NCI-H1694 treated with DMSO at 0.1 percent for 48 hours (cell line): ENCODE measurements at places on chromosomes 5 and 9.

- DNase-seq: no peak
Observed at GRCh38 chr9:37433867-37434371, 11.4 kb downstream of the GRHPR start.

- DNase-seq: no peak
Observed at GRCh38 chr9:91197232-91198181, 164.2 kb downstream of the AUH start.

- DNase-seq: no peak
Observed at GRCh38 chr9:111945216-111945615, 48.6 kb downstream of the UGCG start.

GRCh38 chr9:69822116-69822750 is 1.6 kb downstream of the CFAP95 start:
- DNase-seq: no peak

DNA sequence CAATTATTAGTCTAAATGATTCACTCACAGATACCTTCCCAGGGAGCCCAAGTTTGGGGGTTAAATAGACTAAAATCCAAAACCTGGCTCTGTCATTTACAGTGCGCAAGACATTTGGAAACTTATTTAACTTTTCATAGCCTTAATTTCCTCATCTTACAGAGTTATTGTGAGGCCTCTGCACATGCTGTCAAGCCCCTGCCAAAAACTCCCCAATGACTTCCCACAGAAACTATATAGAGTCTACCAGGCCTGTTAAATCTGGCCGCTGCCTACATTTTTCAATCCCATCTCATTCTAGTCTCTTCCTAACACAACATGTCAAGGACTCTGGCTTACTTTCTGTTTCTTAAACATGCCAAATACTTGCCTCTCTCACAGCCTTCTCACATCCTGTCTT is 412.5 kb downstream of the ELAVL2 start:
- no peak for DNase-seq

- no peak for DNase-seq
Observed at GRCh38 chr5:160657068-160657507, 194.9 kb downstream of the ATP10B start.

GRCh38 chr9:127516835-127517607 is 65.7 kb downstream of the LRSAM1 start:
- no peak for DNase-seq

DNA sequence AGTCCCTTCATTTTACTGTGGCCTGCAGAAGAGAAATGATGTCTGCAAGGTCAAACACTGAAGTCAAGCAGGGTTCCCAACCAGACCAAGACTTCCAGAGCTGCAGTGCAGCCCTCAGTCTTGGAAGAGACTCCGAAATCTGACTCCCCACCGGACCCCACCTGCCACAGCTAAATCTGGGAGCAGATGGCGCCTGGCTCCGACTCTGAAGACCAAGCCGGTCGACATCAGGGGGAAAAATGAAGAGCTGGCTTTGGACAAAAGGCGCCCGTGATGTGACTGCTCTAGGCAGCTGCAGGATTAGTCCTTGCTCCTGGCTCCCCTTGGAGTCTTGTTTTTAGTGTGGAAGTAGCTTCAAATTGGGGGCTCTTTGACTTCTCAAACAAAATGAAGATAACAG is 72.4 kb upstream of the ZNF622 start:
- peak; percentile 7 for DNase-seq

DNA sequence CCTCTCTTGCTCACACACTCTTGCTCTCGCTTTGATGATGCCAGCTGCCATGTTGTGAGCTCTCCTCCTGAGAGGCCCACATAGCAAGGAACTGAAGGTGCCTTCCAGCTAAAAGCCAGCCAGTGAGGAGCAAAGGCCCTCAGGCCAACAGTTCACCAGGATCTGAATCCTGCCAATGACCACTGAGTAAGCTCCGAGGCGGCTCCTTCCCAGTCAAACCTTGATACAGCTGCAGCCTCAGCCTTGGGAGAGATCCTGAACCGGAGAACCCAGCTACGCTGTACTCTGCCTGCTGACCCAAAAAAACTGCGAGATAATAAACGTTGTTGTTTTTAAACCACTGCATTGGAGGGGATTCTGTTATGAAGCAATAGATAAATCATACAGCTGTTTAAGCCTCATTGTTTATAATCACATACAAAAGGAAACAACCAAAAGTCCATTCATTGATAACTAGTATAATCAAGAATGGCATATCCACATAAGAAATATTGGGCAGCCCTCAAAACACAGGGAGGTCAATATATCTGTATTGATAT is 49.0 kb upstream of the IFNK start:
- no peak for DNase-seq

DNA sequence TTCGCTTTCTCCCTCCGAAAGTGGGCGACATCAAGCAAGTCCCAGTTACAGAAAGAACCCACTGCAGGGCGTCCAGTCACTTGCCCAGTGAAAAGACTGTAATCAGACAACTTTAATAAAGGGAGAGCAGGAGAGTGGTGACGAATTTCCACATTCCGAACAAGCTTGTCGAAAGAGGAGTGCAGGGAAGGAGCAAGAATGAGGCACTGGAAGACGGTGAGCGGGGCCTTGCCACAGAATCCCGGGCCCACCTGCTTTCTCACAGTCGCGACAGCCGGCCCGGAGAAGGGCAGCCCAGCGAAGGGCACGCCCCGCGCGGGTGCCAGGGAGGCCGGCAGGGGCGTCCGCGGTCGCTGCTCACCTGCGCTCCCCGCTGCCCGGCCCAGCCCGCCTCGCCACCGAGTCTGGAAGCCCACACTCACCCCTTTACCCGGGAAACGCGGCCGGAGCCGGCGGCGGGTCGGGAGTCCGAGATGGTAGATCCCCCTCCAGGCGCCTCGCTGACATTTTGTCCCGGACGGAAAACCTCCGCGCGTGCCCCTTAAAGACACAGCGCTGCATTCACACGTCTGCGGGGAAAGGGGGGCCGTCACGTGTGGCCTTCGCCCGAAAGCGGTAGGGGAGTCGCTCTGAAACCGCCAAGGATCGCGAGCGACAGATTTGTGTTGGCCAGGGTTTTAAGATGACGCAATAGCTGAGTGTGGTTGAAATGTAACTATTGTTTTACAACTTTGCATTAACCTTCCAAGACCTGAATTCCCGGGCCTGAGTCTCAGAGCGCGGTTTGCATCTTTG is at the start of gene ZBED3:
TSS of gene ZBED3 (minus strand) at position 597 of the 795 bp plus-strand sequence. CDS start 9,407 bp downstream, outside the sequence.
- peak; percentile 73 for DNase-seq

- no peak for DNase-seq
Observed at GRCh38 chr5:38648703-38649291, 92.4 kb upstream of the LIFR start.

GRCh38 chr5:56499901-56500300 is 266.8 kb upstream of the ANKRD55 start:
- no peak for DNase-seq

- no peak for DNase-seq
Observed at GRCh38 chr5:43101491-43101890, 19.2 kb upstream of the ZNF131 start.

DNA sequence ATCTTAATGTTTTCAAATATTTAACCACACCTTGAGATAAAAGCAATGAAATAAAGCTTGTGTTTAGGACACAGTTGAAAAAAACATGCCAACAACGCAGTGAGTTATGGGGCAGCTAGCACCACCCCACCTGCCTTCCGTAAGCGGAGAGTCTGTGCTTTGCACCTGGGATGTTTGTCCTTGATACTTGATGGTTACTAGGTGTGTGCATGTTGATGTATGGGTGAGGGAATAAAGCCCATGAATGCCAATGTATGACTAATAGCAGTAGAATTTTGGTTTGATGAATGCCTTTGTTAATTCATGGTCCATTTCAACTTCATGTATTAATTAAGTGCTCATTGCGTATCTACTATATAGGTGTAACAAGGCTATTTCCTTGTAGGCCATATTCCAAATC is 74.0 kb downstream of the PCSK5 start:
- DNase-seq: no peak

DNA sequence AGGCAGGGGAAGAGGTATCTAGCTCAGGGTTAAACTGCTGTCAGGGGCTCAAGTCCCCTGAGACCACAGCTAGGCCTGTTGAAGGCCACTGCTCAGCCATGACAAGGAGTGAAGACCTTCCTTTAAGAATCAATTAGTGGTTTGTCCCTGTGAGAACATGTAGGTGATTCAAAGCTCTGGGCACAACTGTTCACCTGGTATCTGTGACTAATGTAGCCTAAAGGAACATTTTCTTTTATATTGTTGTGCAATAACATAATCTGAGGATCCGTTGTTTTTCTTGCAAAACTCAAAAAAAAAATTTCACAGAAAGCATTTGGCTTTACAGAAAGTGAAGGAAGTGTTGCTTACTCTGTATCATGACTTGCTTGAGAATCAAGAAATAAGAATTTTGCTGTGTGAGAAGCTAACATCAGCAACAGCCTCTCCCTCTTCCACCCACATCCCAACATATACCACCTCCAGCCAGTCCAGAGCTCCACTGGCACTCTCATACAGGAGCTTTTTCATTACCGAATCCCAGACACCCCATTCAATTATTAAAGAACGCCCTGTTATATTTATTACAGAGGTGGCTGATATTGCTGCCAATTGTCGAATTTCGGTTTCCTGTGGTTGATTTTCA is 807.0 kb downstream of the TLE4 start:
- no peak for DNase-seq

DNA sequence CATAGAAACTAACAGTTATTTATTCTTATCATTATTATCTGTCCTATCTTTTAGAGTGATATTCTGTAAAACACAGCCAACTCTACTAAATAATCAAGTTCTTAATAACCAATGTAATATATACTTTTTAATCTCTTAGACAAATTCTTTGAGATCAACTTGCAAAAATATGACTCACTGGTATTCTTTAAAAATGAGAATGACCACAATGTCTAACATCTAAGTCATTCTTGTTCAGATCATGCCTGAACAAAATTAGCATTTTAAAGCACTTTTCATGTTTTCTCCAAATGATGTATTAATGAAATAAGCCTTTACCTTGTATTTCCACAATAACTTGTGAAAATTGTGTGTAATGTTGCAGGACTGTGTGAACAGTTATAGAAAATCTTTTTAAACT is 356.9 kb upstream of the RGMB start:
- no peak for DNase-seq

DNA sequence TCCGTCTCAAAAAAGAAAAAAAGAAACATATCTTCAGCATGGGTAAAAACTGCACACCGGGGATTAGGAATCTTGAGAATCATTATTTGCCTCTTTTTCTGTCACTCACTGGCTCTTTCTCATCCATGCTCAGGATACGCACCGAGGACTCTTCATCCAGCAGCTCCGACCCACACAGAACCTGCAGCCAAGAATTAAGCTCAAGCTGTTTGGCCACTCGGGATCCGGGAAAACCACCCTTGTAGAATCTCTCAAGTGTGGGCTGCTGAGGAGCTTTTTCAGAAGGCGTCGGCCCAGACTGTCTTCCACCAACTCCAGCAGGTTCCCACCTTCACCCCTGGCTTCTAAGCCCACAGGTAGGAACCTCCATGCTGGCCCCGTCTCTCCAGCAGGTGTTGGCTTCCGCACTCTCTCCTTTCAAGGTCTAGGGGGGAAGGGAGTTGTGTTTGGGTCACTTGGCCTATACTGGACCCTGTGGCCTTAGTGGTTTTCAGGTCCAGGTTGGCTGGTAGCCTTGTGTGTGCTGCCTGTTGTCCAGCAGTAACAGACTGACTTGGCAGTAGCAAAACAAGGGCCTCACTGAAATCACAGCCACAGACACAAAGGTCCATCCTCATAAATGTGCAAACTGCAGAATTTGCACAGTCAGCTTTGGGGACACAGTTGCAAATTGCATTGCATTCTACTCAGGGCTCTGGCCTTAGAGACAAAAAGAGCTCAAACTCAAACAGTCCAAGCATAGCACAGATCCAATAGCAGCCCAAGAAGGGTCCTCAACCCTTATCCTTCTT is 44.5 kb upstream of the CTSL start:
- DNase-seq: no peak

- no peak for DNase-seq
Observed at GRCh38 chr5:91307048-91307447, 76.1 kb downstream of the ARRDC3 start.

- DNase-seq: no peak
Observed at GRCh38 chr9:77987081-77987656, 44.4 kb downstream of the GNAQ start.

DNA sequence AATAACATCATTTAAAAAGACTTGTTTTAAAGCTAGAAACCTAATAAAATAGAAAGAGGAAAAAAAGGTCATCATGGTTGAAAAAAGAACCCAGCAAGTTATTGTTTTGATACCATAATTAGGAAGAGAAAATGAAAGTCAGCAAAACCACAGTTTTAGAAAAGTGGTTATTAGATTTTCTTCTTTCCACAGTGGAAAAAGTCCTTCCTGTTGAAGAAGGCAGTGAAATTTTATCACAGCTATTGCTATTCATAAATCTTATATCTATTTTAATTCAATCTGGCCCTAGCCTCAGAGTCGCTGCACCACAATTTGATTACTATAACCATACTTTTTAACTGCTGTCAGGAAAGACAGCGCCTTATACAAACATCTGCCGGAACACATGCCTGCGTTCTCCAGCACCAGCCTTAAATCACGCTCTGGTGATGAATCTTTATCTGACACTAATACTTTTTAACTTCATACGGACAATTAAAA is 60.3 kb downstream of the MAPKAP1 start:
- DNase-seq: no peak

DNA sequence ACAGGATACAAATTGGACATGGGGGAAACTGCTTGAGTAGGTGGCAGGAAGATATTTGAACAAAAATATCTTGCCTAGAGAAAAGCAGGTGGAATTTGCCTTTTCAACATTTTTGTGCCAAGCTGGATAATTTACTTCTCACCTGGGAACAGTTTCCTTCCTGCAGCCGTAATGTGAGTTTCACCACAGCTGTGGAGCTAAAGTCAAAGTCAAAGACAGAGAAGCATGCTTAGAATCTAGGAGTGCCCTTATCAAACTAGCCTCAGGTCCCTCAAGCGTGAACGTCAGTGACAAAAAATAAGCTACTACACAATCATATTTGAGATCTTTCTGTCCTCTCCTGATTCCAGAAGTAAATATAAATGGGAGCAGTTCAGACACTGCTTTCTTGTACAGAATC is 588.9 kb downstream of the MAT2B start:
- no peak for DNase-seq

- DNase-seq: peak; percentile 43
Observed at GRCh38 chr9:17528859-17529258, 50.0 kb upstream of the SH3GL2 start.

DNA sequence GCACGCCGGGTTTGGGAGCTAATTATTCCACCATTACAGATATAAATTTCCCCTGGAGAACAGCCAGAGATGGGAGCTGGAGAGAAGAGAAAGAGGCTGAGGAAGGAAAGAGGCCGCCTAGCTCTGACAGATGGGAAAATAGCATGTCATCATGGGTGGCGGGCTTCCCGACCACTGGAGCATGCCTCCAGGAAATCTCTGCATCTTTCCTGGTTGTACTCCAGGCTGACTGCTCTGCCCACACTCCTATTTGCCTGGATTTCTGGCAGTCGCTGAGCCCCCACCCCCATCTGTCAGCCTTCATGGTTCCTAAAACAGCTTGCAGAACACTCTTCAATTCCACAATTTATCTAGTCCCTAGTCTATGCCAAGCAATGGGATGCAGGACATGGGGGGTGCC is 14.3 kb upstream of the GABRP start:
- peak; percentile 95 for DNase-seq

- DNase-seq: no peak
Observed at GRCh38 chr5:97149709-97150108, 7.3 kb upstream of the LIX1 start.

GRCh38 chr5:27821681-27822080 is 783.3 kb upstream of the CDH9 start:
- DNase-seq: no peak
